Bronchial epithelial cell (primary cell): ENCODE measurements at places on chromosomes 11 and 22.

- no peak for DNase-seq
These were observed 8.0 kb downstream of the POLD4 start for GRCh38 chr11:67345247-67345919.

DNA sequence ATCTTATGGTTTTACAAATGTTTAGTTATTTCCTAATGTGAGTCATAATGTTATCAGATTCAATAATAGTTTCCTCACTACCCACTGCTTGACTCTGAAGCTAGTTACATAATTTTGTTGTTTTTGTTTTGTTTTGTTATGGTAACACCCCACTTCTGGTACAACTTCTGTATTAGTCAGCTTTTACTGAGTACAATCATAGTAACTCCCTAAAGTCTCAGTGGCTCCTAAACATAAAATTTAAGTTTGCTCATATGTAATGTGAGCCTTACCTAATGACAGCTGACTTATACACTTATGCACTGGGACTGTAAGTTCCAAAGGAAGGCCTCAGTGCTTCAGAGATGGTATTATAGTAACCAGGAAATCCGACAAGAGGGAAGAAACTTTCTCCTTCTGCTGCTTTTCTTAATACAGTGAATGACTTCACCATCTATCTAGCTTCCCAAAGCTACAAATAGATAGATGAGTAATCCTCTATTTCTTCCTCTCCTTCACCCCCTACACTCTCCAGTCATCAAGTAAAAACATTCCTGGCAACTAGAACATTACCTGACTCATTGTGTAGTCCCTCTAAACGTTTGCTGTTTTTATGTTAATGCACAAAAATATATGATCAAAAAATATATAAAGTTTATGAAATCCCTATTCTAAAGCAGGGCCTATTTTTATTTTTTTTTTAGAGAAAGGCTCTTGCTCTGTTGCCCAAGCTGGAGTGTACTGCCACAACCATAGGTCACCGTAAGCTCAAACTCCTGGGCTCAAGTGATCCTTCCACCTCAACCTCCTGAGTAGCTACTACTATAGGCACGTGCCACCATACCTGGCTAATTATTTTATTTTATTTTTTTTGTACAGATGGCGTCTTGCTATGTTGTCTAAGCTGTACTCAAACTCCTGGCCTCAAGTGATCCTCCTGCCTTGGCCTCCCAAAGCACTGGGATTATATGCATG lies 563.0 kb downstream of the SOX6 start:
- peak; percentile 94 for DNase-seq

- DNase-seq, result no peak
These were observed 23.8 kb upstream of the TP53I11 start for GRCh38 chr11:44974402-44975000.

- DNase-seq, result no peak
These were observed 925.1 kb upstream of the TENM4 start for GRCh38 chr11:80365980-80366379.

- DNase-seq, result no peak
These were observed 12.3 kb downstream of the TSPAN32 start for GRCh38 chr11:2314136-2314524.

DNA sequence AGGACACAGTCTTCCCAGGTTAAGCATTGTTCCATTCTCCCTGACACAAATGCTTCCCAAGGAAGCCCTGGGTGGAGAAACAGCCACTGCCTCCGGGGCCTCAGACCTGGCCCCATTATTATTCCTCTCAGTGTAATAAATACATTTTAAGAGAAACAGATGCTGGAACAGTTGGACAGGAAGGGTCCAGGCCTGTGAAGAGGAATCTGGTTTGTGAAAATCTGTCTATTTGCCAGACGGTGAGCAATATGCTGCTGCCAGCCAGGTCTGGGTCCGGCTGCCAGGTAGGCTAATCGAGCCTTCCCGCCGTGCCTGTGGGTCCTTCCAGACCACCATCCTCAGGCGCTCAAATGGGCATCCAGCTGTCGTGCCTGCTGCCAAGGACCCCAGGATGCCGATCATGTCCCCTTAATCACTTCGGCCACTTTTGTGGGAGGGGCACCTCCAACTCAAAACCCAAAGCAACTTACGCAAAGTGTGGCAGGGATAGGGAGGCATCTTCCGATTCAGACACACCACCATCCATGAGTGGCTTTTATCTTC lies 528.4 kb downstream of the MIAT start:
- DNase-seq, result no peak

DNA sequence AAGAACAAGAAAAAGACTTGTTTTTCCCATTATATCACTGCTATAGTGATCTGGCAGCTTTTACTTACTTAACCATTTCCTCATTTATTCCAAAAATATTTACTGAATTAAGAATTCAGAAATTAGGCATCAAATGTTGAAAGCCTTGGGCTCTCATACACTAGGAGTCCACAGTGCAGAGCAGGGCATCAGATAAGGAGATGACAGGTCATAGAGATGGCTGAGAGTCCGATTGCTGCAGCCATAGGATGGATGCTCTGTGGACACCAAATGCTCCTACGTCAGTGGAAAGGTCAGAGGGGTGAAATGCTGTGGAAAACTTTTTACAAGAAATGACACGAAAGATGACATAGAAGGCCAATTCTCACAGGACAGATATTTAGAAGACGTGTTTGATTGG lies 771.1 kb downstream of the LRRC4C start:
- no peak for DNase-seq

GRCh38 chr11:88604260-88604659 lies 266.7 kb upstream of the CTSC start:
- DNase-seq, result peak; percentile 24

DNA sequence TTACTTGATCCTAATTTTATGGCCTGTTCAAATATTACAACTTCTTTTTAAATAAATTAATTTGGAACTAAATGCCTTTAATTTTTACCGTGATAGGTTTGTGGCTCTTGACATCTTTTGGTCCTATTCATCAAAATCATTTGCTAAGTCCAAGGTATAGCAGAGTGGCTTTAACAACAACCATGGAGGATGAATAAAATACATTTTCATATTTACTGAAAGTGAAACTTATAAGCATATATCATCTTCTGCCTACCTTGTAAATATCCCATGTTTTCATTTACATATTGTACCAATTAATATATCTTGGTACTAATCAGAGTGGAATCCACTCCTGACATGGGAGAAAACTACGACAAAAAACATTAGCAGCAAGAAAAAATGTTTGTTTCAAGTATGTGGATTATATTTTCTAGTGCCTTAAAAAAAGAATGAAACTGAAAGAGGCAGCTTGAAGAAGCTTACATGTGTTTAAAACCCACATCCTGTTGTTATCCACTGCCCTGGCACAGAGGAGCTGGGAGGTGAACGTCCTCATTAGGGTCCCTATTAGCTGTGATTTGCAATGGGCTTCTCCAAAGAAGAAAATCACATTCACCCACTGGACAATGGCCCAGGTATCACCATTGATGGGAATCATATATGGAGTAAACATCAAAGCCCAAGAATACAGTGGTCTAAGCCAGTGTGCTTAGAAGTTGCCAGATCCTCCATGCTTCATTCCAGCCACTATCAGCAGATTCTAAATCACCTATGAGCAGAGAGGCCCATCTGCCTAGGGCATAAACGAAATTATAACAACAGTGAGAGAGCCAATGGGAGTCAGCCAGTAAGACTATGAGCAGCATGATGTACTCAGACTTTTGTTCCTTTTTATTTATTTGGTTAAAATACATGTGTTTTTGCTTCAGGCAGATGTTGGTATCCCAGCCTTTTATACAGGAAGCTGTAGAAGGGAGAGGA lies 84.7 kb downstream of the MAML2 start:
- no peak for DNase-seq

DNA sequence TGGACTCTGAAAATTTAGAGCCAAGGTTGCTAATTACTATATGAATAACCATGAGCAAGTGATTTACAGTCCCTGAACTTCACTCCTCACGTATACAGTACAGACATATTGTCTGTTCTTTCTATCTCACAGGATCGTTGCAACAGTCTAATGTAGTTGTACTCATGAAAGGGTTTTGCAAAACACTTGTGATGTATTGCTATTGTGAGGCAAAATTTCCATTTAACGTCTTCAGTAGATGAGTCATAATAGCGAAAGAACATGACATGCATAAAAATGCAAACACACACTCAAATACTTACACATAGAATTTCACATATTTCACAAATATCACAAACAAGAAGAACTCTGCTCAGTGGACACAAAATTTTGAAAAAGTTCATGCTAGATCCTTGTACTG lies 134.6 kb upstream of the TRPC6 start:
- DNase-seq, result peak; percentile 92

- no peak for DNase-seq
These were observed 39.1 kb downstream of the MS4A6A start for GRCh38 chr11:60143768-60144167.

- DNase-seq, result no peak
These were observed 15.8 kb downstream of the PAFAH1B2 start for GRCh38 chr11:117159892-117160291.

DNA sequence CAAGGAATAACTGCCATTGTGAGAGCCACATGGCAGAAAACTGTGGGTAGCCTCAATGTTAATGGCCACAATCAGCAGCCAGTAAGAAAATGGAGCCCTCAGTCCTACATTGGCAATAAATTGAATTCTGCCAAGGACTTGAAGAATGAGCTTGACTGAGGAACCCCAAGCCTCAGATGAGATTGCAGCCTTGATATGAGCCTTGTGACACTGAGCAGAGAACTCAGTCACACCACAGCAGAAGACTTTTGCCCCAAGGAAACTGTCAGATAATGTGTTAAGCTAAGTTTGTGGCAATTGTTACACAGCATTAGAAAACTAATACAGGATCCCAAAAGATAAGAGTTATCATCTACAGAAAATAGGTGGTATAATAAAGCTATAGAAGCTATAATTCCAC lies 2.4 kb upstream of the TTC17 start:
- no peak for DNase-seq

DNA sequence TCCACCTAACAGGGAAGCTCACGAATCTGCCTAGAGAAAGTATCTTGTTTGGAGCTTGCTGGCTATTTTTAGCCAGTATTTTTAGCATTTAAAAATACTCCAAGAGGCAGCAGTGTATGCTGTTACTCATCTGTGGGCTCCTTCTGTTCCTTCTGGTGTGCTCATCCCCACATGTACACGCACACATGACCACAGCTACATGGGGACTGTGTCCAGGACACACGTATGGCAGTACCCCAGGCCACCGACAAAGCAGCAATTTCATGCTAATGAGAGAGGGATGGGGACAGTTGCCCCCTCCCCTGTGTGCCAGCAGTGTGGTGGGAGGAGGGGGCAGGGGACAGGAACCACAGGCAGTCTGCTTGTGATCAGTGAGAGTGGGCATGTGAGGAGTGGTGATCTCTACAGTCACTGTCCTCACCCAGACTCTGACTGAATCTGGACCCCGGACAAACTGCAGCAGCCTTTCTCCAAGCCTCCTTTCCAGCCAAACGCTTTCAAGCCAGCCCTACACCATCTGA lies 16.4 kb downstream of the USP2 start:
- no peak for DNase-seq
